ENCODE measurements at places on chromosomes 6 and 20.

- no peak for DNase-seq
Measured at GRCh38 chr20:23061734-23062561, 12.5 kb upstream of the THBD start.

- no peak for DNase-seq
Measured at GRCh38 chr6:88705601-88706000, 257.8 kb downstream of the RNGTT start.

DNA sequence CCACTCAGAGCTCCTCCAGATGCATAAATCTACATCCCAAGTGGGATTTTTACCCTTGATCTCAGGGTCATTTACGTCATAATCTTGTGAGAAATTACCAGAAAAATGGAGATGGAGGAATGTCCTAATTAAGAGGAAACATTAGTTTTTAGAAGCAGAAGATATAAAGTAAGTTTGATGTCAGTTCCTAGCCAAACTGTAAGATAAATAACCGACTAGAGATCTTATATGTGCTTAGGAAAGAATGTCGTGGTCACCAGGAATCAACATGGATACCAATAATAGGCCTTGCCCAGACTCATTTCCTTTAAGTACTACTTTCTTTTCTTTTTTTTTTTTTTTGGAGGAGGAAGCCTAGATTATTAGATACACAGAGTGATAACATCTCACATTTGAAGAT lies 186.9 kb downstream of the UTRN start:
- no peak for DNase-seq

DNA sequence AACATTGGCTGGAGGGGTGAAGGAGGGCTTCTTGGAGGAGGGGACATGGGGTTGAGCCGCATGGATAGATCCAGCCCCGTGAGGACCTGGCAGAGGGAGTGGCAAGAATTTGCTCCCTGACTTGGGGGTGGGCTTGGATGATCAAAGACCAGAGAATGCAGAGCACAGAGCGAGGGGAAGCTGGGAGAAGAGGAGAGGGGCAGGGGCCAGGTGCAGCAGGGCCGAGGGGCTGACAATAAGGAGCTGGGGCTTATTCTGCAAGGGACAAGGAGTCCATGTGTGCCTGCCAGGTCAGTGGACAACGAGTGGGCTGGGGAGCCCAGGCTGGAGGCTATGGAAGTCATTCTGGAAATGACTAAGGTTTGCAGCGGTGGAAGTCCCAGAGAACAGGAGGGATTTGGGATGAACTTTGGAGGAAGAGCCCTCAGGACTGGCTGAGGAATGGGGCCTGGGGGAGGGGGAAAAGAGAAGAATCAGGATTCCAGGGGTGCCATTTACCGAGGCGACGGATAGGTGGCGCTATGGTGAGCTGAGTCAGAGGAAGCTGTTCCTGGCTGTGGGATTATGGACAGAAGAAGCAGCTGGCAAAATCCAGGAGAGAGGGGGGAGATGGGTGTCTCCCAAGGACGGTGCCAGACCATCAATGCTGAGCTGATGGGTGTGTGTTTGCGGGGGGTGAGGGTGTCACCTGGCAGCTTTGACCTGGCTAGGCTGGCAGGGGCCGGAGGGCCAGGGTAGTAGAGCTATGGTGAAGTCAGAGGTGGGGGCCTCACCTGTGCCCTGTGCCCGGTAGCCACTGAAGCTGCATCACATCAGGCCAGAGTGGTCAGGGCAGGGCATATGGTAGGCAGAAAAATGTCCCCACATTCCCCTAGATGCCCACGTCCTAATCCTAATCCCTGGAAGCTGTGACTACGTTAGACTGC lies 7.8 kb downstream of the KCNG1 start:
- peak; percentile 48 for DNase-seq

- DNase-seq: peak; percentile 62
Measured at GRCh38 chr6:156776470-156776839, 723 bp upstream of the ARID1B start.

DNA sequence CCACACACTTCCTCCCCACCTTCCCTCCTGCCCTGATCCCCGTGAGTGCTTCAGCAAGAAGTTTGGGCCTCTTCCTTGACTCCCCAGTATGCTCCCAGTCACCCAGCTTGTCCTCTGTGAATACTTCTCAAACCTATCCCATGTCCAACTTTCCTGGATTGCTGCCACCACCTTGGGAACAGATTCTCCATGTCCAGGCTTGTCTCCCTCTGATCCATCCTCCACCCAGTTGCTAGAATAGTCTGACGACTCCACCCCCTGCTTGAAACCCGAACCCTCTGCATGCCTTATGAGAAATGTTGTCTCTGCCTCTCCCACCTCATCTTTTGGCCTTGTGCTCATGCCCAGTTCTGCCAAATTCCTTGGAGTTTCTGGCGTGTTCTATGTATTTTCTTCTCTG lies 108.0 kb downstream of the PPP1R14C start:
- no peak for DNase-seq

GRCh38 chr20:47428164-47428563 lies 71.7 kb upstream of the ZMYND8 start:
- DNase-seq: no peak

DNA sequence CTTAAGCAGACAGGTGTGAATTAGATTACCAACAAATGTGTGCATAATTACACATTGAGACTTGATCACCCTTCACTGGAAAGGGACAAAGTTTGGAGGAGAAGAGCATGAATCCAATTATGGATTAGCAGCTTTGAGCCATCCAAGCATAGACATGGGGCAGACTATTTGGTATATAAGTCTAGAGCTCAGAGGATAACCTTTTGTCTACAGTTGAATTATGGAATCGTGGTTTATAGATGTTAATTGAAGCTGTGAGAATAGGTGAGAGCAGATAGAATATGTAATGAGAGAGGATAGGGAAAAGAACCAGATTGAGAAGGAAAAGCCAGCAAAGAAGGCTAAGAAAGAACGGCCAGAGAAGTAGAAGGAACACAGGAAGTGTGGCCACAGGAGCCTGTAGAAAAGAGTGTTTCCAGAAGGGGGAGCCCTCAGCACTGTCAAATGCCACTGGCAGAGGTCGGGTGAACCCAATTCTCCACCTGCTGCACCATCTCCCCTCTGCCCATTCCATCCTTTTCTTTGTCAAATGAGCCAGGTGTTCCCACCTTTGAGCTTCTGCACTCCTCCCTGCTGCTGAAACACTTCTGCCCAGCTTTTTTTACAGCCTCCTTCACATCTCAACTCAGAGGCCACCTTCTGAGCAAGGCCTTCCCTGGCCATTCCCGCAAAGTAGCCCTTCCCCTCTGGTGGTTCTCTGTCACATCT lies 7.3 kb downstream of the DNTTIP1 start:
- peak; percentile 77 for DNase-seq

GRCh38 chr20:34871966-34872621 lies 562 bp downstream of the GGT7 start:
- peak; percentile 50 for DNase-seq

GRCh38 chr20:14715400-14715799 lies 378.0 kb upstream of the FLRT3 start:
- DNase-seq: peak; percentile 85

DNA sequence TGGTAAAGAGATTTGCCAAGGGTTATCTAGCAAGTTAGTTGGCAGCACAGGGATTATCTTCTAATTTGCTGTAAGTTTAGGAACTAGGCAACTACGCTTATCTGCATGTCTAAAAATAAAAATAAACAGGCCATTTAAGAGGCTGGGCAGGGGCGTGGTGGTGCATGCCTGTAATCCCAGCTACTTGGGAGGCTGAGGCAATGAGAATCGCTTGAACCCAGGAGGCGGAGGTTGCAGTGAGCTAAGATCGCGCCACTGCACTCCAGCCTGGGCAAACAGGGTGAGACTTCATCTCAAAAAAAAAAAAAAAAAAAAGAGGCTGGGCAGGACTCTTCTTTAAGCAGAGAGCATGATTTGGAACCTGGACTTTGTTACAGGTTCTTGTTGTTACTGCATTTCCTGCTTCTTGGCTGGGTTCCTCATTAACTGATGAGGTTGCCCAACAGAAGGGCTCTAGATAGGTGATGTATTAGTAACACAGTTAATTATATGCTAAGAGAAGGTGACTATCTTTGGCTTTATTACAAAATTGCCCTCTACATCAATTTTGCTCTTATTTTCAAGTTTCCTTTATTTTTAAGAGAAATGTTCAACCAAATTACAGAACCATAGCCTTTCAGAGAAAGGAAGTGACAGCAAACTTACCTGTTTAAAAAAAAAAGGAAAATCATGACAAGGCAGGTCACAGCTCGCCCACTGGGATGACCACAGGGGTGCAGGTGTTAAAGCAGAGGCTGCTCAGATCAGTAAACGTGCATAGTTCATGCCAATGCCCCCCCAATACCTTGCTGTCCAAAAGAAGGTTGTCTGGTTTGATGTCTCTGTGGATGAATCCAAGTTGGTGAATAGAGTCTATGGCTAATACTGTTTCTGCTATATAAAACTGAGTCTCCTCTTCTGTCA lies 32.5 kb downstream of the STK38 start:
- DNase-seq: no peak

DNA sequence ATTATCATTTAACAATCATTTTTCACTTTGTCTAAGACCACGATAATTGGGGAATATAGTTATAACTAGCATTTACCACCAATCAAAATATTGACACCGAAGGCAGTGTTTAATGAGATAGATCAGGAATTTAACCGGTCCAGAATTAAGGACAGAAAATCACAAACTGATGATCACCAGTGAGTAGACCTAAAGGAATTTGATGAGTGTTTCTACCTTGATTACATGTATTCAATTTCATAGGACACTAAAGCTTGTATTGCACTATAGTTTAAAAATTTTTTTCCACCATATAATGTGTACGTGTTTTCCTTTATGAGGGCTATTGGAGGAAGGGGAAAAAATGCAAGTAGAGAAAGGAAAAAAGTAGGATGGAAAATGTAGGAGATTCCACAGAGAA lies 22.6 kb upstream of the ARHGAP18 start:
- no peak for DNase-seq

- DNase-seq: no peak
Measured at GRCh38 chr20:14632906-14633305, 295.5 kb upstream of the FLRT3 start.

DNA sequence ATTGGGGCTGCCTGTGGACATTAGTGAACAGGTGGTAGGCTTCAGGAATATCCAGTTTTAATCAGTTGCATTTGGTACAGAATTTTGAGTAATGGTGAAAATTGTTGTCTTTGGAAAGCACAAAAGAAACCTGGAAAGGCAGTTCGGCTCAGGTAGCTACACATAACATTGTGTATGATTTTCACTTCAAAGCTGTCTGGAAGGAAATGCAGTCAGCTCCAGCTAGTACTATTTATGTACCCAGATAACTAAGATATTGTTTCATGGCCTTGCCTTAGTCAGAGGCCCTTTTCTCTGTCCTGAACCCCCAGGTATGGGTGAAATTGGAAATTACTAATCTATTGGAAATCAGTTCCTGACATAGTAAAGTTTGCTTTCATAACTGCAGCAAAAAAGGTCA lies 195.6 kb upstream of the UST start:
- DNase-seq: no peak

DNA sequence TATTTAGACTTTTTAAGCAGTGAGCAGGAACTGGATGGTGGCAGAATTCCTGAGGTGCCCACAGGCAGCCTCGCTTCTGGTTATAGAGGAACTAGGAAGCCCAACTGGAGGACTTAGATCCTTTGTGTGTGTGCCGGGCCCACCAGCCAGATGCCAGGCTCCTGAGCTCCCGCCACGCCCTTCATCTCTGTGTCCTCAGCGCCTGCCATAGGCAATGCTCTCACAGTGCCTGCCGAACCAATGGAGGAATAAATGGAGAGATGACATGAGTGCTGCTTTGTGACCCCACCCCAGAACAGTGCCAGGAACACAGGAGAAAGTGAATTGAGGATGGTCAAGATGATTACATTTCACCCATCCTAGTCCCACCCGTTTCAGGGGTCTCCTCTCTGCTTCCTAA lies 146.0 kb downstream of the UNC5CL start:
- DNase-seq: no peak

Measured in cerebellar cortex (tissue), 1 donor.